Stimulated activated CD8-positive, alpha-beta memory T cell treated with anti-CD3 and anti-CD28 coated beads, Interleukin-7, amount 100 ng/mL, for 48 hours (primary cell): ENCODE measurements at places on chromosomes 3 and 15.

DNA sequence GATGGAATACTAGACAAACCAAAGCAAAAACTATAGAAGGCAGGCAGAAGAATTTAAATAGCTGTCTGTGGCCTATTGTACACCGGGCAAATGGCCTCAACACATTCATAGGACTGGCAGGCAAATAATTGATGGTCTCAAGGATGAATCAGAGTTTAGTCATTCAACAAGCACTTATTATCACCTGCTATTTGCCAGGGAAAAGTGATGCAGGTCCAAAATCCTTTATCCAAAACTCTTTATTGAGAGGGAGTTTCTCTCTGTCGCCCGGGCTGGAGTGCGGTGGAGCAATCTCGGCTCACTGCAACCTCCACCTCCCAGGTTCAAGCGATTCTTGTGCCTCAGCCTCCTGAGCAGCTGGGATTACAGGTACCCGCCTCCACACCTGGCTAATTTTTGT, 2.3 kb downstream of the EIF2AK4 start:
- DNase-seq, result no peak

- no peak for DNase-seq
These were observed 31.3 kb upstream of the PSTPIP1 start for GRCh38 chr15:76963596-76963995.

DNA sequence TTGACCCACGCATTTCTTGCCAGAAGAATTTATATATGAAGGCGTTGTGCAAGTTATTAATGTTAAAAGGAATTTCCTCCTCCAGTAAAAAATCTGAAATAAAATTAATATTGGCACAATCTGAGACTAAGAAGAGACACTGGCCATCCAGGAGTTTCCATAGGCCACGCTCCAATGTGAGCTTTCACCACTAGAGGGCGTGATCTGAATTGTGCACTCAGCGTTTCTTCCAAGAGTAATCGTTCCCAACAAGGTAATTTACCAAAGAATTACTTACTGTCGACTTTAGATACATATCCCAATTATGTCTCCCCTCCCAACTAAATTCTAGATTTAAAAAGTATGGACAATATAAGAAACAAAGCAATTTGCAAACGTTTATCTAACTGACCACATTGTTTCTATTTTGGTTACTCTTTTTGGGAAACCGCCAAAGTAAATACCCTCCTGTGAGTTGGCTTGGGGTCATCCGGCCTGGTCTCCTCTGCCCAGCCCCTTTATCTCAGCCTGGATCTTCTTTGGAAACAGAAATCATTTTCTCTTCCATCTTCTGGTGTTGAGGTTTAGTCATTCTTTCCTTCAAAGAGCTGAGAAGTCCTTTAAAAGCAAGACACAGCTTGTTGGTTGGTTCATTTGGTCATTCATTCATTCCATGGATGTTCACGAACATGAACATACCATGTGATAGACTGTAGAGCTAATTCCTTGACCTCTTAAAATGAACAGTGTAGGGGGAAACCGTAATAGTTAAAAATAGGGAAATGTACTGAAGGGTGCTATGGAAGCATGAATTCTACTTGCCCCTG, 26.2 kb downstream of the POLR2M start:
- no peak for DNase-seq

GRCh38 chr15:37102305-37103162, 2.2 kb upstream of the MEIS2 start:
- DNase-seq, result no peak

- no peak for DNase-seq
These were observed 165.5 kb upstream of the LRRN1 start for GRCh38 chr3:3633761-3634160.

DNA sequence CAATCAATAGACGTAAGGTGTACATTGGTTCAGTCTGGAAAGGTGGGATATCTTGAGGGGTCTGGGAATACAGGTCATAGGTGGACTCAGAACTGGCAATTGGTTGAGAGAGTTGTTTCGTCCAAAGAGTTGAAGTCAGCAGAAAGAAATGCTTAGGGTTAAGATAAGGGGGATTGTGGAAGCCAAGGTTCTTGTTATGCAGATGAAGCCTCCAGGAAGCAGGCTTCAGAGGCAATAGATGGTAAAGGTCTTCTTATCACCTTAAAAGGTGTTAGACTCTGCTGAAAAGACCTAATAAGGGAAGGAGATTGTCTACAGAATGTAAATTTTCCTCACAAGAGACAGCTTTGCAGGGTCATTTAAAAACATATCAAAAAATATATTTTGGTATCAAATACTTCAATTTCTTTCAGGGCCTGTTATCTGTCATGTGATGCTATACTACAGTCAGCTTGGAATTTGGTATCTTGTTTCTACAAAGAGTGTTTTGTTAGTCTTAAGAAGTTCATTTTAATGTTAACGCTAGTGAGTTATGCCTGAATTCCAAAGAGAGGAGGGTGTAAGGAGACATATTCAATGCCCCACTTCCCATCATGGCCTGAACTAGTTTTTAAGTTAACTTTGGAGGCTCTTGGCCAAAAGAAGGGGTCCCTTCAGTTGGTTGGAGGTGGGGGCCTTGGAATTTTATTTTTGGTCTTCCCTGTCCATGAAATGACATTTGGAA, 378.2 kb upstream of the ROBO2 start:
- no peak for DNase-seq

- DNase-seq, result no peak
These were observed 94.7 kb downstream of the PIK3CB start for GRCh38 chr3:138740072-138740471.

- DNase-seq, result no peak
These were observed 73.2 kb downstream of the AAGAB start for GRCh38 chr15:67181221-67181639.

DNA sequence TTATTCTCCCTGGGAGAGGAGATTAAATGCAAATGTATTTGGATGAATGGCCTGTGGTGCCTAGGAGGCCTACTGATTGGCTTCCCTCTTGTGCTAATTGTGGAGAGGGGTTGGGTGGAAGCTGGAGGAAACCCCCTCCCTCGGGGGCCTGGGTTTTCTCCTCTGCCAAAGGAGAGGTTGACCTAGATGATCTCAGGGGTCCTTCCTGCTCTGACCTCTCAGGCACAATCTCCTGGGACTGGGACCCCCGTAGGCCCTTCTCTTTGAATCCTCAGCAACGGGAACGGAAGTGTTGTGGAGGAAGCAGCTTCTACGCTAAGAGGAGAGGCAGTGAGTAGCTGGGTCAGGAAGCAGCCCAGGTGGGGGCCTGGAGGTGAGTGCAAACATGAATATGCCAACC, 40.5 kb upstream of the MAGEF1 start:
- no peak for DNase-seq

GRCh38 chr3:44030285-44030684, 211.4 kb upstream of the TOPAZ1 start:
- no peak for DNase-seq
